Activated T-helper 1 cell treated with anti-CD3 and anti-CD28 coated beads, Interleukin-12 subunit alpha, Interleukin-12 subunit beta, Interleukin-2, Interleukin-4 antibody, amounts not matched to agents 30 ng/mL and 10 ng/mL and 1 ng/mL, durations not matched to agents 14 hours and 24 hours and 36 hours (primary cell): ENCODE measurements at places on chromosomes 1 and 21. TPM values are rescaled to one million over a fixed set of nuclear protein-coding genes. Genes with fewer than 3 reads are reported as not detected.

DNA sequence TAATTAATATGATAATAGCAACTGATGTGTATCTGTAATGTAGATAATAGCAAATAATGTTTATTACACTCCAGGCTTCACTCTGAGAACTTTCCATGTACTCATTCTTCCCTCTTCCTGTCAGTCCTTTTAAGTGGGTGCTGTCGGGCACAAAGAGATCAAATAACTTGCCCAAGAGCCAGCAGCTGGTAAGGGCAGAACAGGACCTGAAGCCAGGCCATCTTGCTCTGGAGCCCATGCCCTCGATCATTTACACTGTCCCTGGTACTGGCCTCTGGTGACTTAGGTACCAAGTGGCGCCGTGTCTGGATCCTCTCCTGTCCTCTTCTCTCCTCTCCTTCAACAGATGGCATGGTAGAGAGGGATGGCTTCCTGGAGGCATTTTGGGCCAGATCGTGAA lies 97.2 kb downstream of the VPS13D start:
- no peak for DNase-seq

Gene OR2T29
- not detected in 2 replicates for total RNA-seq

- DNase-seq = no peak
Measured at GRCh38 chr1:94191216-94191615, 46.2 kb downstream of the ARHGAP29 start.

Gene PPOX
- total RNA-seq = 25.1 and 26.0 TPM in 2 replicates

Gene SSR2
- total RNA-seq = 195 TPM in 2 replicates

GRCh38 chr1:29679828-29680558 lies 443.7 kb downstream of the PTPRU start:
- no peak for DNase-seq

DNA sequence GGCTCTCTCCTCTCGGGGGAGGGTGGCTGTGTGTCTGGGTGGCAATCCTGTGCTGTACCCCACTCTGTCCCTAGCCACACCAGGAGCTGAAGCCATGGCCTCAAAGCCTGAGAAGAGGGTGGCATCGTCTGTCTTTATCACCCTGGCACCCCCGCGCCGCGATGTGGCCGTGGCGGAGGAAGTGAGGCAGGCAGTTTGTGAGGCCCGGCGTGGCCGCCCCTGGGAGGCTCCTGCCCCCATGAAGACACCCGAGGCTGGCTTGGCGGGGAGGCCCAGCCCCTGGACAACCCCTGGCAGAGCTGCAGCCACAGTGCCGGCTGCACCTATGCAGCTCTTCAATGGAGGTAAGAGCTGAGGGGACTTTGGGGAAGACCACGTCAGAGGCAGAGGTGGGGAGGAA lies 6.3 kb downstream of the FBLIM1 start:
- DNase-seq = no peak

Gene KAZN
- total RNA-seq = 0.54 and 0.91 TPM in 2 replicates

Gene ITGB2
- 292 and 294 TPM in 2 replicates for total RNA-seq

GRCh38 chr1:110255392-110255787 lies 45.3 kb downstream of the KCNC4 start:
- DNase-seq = no peak

GRCh38 chr1:11039351-11040104 lies 7.5 kb downstream of the MASP2 start:
- DNase-seq = no peak
